ENCODE measurements at places on chromosomes 5 and 9. TPM values are rescaled to one million over a fixed set of nuclear protein-coding genes. Genes with fewer than 3 reads are reported as not detected.
A peak's percentile ranks its signal among the peaks of the same experiment; 100 is the strongest.

The INSL6 gene
- total RNA-seq, result not detected

The CARTPT gene
- total RNA-seq, result not detected

- DNase-seq, result no peak
Measured at GRCh38 chr5:44318883-44319282, 70.3 kb downstream of the FGF10 start.

DNA sequence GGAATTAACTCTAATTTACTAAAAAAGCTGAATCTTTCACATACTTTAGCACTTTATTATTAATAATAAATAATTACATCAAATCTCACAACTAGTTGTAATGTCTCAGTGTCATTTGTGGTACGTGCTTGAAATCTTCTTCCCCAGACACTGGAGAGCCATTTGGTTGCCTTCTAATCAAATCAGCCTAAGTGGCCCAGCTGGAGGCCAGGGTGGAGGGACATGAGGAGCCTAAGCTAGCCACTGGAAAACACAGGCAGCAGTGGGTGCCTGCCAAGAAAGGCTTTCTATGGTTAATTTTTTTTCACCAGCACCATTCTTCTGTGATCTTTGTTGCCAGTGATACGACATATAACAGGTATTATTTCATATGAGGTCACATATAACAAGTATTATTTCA is 117.0 kb downstream of the ERCC6L2 start:
- no peak for DNase-seq

GRCh38 chr5:56567278-56567677 is 248.1 kb upstream of the MAP3K1 start:
- DNase-seq, result no peak

The ACTBL2 gene
- 2.2 TPM for total RNA-seq

The GCNT4 gene
- 2.3 TPM for total RNA-seq

GRCh38 chr9:110575169-110575568 is 4.4 kb downstream of the SVEP1 start:
- no peak for DNase-seq

The TNFSF8 gene
- total RNA-seq, result not detected

DNA sequence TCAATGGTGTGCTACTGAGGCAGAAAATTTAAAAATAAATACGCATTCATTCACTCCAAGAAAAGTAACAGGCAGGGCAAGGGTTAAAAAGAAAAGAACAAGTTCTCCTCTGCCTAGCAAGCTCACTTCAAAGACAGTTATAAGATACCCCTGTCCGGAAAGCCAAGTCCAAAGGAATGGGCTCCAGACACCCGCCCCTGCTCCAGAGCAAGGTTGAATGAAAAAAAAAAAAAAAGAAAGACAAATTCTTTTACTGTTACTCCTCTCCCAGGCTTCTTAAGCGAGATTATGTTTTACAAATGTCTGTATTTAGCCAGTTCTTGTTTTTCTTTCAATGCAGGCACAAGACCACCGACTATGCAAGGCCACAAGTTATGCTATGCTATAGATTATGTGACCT is 9.1 kb upstream of the ANXA2R start:
- DNase-seq, result no peak

DNA sequence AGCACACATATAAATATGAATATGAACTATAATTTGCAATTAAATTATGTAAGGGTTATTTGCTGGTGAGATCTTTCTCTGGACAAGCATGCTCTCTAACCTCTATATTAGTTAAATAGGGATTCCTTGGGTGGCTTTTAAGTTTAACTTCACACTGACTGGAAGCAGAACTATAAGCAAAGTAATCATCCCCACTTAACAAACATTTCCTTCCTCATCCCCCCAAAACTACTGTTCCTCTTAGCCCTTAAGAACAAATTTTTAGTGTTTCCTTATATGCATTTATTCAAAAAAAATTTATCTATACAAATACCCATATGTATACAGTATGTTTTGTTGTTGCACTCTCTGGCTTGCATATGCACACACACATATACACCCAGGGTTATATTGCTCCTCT is 512.1 kb upstream of the MEF2C start:
- no peak for DNase-seq

GRCh38 chr9:98520221-98520960 is 188.3 kb downstream of the GABBR2 start:
- no peak for DNase-seq

- DNase-seq, result no peak
Measured at GRCh38 chr5:43973318-43973717, 370.3 kb downstream of the NNT start.

DNA sequence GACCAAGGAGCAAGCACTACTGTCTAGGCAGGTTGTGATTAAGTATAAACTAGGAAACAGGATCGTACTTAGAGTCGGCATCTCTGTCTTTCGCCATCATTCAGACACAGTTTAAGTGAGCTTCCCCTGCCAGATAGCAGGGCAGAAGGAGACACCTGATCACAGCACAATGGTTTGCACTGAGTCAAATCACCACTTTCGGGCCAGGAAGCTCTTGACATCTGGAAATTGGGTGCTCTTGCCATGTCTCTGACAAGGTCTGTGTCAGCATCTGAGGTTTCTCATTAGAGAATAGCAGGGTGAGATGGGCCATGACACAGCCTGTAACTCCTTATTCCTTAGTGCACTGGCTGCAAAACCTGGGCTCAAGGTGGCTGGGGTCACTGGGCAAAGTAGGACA is 8.3 kb downstream of the ADRB2 start:
- no peak for DNase-seq

- no peak for DNase-seq
Measured at GRCh38 chr9:70409800-70410199, 4.7 kb downstream of the KLF9 start.

DNA sequence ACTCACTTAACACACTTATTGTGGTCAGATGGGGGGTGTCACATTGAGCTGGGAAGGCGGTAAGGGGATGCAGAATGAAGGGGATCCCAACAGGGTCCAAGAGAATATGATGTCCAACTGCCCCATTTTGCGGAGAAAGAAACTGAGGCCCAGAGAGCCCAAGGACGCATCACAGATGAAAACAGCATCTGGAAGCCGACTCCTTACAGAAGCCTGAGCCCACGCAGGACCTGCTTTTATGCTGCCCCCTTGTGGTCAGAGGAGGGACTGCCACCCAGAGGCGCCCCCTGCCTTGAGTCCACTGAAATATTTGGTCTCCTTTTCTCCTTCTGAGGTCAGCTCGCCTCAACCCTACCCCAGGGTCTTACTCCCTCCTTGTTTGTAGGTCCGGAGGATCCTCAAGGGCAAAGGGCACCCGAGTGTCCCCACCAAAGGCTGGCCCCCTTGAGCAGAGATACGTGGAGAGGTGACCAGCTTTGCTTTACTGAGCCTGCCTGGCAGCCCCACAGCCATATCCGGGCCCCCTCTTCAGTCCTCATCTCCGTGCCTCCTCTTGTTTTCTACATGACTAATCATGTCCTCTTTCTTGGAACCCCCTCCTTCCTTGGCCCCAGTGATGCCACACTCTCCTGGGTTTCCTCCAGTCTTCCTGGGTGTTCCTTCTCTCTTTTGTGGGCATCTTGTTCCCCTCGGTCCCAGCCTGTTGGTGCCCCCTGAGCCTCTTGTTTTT is 30.0 kb upstream of the TTLL11 start:
- no peak for DNase-seq

DNA sequence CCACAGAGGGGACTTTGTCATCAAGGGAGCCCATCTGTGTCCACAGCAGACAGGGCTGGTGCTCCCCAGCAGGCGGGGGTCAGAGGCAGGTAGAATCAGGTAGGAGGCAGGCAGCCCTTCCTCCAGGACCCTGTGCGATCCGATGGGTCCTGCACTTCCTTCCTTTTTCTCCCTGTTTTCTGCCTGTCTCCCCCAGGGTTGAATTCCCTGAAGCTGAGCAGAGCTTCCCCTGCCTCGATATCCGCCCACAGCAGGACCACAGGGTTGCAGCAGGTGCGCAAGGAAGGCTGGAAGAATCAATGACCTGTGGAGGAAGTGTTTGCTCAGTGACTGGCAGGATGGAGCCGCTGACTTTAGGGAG is 69.2 kb downstream of the MRPL36 start:
- no peak for DNase-seq

The PPP3R2 gene
- total RNA-seq, result not detected

The CMYA5 gene
- total RNA-seq, result 2.8 TPM

- no peak for DNase-seq
Measured at GRCh38 chr5:158233735-158234322, 374.9 kb upstream of the CLINT1 start.

GRCh38 chr5:149338364-149338763 is 6.9 kb upstream of the GRPEL2 start:
- no peak for DNase-seq

The OR1L1 gene
- not detected for total RNA-seq

- no peak for DNase-seq
Measured at GRCh38 chr9:125850763-125851162, 103.6 kb downstream of the PBX3 start.

GRCh38 chr9:4555236-4555635 is 65.0 kb downstream of the SLC1A1 start:
- no peak for DNase-seq

GRCh38 chr9:95649801-95650213 is 133.0 kb upstream of the PTCH1 start:
- no peak for DNase-seq

The RMI1 gene
- total RNA-seq, result 3.4 TPM

DNA sequence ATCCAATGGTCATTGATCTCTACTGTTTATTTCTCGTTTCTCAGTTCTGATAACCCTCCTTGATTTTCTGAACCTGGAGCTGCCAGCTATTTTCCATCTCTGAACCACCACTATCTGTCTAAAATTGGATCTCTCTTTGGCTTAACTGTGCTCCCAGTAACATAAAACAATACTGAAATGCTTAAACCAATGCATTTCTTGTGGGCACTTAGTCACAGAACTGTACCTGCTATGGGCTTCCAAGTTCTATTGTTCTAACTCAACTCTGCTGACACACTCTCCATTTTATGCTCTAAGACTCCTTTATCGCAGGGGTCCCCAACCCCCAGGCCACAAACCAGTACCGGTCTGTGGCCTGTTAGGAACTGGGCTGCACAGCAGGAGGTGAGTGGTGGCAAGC is 120.6 kb downstream of the LHFPL2 start:
- DNase-seq, result no peak

GRCh38 chr5:122704247-122705036 is 70.4 kb upstream of the SNX2 start:
- no peak for DNase-seq

GRCh38 chr9:127753622-127754021 is 18.5 kb upstream of the TOR2A start:
- DNase-seq, result no peak

The BARHL1 gene
- not detected for total RNA-seq

The FBP1 gene
- 2.9 TPM for total RNA-seq

GRCh38 chr5:38845526-38846378 is at the start of gene OSMR:
OSMR (plus strand) TSS chr5:38846012; CDS start chr5:38869045, 23,033 bp downstream.
- DNase-seq, result peak; percentile 67
